ENCODE measurements at places on chromosomes 2 and 18. TPM values are rescaled to one million over a fixed set of nuclear protein-coding genes. Genes with fewer than 3 reads are reported as not detected.

- no peak for DNase-seq
Measured at GRCh38 chr2:167293172-167293781, 405.0 kb downstream of the XIRP2 start.

GRCh38 chr2:76861708-76862107, 660.5 kb downstream of the LRRTM4 start:
- no peak for DNase-seq

GRCh38 chr2:127901339-127902056, 15.7 kb upstream of the AMMECR1L start:
- DNase-seq, result no peak

DNA sequence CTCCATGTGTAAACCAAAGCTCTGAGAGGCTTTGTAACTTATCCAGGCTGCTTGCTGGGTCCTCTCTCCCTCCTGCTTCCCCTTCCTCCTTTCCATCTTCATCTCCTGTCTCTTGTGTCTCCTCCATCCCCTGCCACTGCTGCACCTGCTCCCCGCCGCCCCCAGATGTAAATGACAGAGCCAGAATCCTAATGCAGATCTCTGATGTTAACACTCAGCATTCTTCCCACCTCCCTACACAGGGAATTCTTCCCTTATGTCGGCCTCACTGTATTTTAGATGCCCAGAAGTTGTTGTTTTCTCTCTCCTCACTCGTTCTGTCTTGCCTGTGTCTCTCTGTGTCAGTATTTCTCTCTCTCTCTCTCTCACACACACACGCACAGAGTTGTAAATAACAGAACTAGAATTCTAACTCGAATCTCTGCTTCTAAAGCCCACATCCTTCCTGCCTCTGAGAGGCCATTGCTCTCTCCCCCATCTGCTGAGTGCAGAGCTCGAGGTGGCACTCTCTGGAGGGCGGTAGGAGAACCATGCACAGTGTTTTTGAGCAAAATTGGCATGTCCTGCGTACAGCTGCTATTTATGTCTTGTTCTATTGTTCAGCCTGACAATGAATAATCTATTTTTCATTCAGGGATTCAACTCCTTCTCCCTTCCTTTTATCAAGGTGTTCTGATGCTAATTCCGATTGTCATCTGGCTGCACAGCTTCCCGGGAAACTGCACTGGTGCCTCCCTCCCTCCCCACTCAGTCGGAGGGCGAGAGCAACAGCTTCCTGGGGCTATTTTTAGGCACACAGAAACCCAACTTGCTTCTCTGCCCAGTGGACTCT, 219.9 kb downstream of the SH3RF3 start:
- DNase-seq, result peak; percentile 72

RGPD8 gene
- 8.4 TPM for total RNA-seq

ZNF396 gene
- total RNA-seq, result 0.70 TPM

DNA sequence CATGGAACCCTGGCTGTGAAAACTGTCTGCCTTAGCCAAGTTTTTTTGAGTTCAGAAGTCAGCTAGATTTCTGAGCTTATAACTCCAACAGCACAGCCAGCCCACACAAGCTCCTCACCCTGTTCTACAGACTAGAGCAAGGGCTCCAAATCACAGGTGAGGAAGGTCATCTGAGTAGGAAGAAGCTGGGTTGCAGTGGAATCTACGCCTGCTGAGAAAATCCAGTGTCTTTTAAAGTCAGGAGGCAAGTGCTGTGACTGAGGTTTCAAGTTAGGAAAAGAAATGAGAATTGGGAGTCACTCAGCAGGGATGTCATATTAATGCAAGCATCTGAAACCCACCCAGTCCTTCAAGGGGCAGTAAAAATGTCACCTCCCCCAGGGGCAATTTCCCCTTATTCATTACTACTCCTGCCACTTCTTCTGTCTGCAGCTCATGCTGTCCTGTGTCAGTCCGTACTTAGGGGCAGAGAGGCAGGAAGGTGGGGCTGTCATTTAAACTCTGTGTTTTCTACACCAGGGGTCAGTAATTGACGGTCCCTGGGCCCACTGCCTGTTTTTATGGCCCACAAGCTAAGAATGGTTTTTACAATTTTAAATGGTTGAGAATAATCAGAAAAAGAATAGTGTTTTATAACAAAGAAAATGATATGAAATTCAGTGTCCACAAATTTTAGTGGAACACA, 551.1 kb downstream of the BCL11A start:
- DNase-seq, result no peak

SIX2 gene
- total RNA-seq, result not detected

EDAR gene
- total RNA-seq, result not detected

DNA sequence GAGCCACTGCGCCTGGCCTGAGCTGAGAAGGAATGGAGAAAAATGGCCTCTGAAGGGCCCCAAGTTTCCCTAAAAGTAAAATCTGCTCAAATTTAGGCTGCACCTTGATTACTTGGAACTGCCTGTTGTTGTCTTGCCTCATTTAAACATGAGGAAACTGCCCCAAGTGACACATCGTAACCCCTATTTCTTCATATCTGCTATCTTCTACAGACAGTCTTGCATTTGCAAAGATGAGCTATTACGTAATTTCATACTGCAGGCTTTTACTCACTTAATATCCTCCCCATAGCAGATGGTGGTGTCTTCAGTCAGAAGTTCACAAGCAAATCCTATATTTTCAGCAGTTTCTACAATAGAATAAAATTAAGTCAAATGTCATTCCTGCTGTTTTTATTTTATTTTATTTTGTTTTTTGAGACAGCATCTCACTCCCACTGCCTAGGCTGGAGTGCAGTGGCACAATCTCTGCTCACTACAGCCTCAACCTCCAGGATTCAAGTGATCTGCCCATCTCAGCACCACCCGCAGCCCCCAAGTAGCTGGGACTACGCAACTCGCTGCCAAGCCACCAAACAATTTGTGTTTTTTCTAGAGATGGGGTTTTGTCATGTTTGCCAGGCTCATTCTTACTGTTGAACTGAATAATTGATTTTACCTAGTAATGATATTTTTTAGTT, 45.3 kb upstream of the NARS1 start:
- DNase-seq, result no peak

DNA sequence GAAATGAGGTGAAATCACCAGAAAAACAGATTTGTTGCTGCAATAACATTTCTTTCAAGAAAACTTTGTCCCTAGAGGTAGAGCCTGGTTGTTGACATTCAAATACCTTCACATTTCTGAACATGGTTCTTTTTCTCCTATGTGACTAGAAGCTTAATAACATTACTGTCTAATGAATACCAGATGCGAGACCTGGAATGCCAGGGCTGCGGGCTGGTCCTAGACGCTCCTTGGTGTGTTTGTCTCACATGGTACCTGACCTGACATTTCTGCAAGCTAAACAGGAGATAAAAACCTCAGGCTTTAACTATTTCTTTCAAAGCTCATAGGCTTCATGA, 38.5 kb downstream of the ACKR3 start:
- DNase-seq, result no peak

STPG4 gene
- total RNA-seq, result 0.40 TPM

DNA sequence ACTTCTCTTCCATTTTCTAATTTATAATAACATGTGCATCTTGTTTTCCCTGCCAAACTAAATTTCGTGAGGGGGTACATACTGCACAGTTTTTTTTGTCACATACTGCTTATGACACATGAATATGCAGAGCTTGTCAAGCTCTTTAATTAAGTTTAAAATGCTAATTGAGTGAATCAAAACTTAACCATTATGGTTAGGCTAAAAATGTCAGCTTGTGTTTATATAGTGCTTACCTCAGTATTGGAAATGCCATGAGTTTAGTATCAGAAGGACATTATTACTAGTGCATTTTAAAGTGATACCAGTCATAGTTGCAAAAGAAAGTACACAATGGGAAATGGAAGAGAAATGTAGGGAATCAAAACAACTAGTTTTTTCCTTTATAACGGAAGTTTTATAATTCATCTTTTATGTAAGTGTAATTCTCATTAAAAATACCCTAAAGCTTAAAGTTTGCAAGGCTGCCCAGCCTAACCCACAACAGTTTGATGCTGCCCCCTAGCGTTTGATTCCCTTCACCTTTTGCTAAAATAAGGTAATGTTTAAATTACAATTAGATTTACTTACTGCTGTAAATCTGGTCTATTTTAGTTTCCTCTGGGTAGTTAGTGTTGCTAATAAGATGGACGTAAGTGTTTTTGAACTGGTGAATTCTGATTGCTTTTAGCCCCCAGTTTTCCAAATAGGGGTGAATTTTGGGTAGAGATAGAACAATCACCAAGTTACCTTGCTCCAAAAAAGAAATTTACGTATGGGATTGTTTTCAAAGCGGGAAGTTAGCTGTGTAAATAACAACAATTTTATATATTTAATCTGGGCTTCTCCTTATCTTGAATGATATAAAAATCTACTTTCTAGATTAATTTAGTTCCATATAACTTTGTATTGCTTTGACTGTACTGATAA, 3.2 kb downstream of the SLC39A10 start:
- DNase-seq, result peak; percentile 86

- DNase-seq, result no peak
Measured at GRCh38 chr2:60742419-60742818, 13.6 kb upstream of the PAPOLG start.

GDF7 gene
- not detected for total RNA-seq

- DNase-seq, result no peak
Measured at GRCh38 chr18:76662626-76663025, 159.7 kb upstream of the ZNF236 start.

- DNase-seq, result peak; percentile 55
Measured at GRCh38 chr2:161384864-161385263, 31.2 kb upstream of the TBR1 start.

DNA sequence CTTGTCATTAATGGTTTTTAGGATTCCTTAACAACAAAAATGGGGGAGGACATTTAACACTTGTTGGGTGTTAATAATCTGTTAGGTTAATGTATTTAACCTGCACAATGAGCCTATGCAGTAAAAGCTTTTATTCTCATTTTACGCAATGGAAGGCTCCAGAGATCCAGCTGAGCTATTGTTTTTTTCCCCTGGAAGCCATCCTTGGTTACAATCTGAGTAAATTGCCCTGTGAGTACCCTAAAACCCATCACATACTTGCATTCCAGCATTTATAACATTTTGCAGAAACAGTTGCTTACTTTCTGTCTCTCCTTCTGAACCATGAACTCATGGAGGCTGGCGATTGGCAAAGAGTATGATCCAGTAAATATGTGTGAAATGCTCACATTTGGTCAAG, 30.2 kb upstream of the DOCK10 start:
- no peak for DNase-seq

CFAP65 gene
- total RNA-seq, result not detected

- DNase-seq, result no peak
Measured at GRCh38 chr2:240947607-240948006, 41.5 kb downstream of the CROCC2 start.

DNA sequence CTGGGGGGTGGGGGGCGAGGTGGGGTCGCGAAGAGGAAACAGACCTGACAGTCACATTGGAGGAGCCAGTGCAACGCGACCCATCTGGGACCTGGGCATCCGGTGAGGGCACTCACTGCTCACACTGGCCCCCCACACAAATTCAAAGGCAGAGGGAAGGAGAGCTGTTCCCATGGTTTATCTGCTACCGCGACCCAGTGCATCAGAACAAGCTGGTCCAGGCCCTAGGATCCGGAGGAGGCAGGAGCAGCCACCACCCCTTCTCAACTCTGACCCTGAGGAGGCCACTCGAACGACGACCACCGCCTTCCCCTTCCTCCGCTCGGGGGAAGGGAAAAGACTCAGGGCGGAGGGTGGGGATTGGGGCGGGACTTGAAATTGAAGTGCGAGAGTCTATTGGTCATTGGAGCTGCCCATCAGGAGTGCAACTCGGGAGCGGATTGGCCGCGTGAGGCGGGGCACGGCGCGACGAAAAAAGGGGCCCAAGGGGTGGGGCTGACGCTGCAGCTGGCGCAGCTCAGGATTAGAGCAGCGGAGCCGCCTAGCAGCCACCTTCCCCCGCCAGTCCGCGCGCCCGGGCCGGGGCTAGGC, at the start of gene CDK5R2:
Gene CDK5R2, plus strand, starts transcription at position 526 of the 591 bp plus-strand sequence. CDS start 155 bp downstream, outside the sequence.
- DNase-seq, result peak; percentile 87

Data from activated CD8-positive, alpha-beta memory T cell treated with anti-CD3 and anti-CD28 coated beads, Interleukin-2, amount 10 ng/mL, durations not matched to agents 7 days and 5 days (primary cell).